ENCODE measurements at places on chromosomes 2 and 18. TPM values are rescaled to one million over a fixed set of nuclear protein-coding genes. Genes with fewer than 3 reads are reported as not detected.

The LYG1 gene
- total RNA-seq, result 1.9 TPM

- no peak for DNase-seq
Measured at GRCh38 chr2:61042807-61043206, 22.9 kb upstream of the SANBR start.

The ASPRV1 gene
- total RNA-seq, result 2.6 TPM

GRCh38 chr18:28529644-28530043 lies 352.7 kb upstream of the CDH2 start:
- no peak for DNase-seq

The BMPR2 gene
- 23.4 TPM for total RNA-seq

- no peak for DNase-seq
Measured at GRCh38 chr2:48767330-48767729, 11.8 kb upstream of the LHCGR start.

The PARD3B gene
- 15.3 TPM for total RNA-seq

- no peak for DNase-seq
Measured at GRCh38 chr18:5979176-5979888, 84.0 kb upstream of the TMEM200C start.

The SULT1C2 gene
- 0.13 TPM for total RNA-seq

- no peak for DNase-seq
Measured at GRCh38 chr2:175187378-175187777, 5.9 kb upstream of the ATP5MC3 start.

The DTNA gene
- total RNA-seq, result 74.7 TPM

DNA sequence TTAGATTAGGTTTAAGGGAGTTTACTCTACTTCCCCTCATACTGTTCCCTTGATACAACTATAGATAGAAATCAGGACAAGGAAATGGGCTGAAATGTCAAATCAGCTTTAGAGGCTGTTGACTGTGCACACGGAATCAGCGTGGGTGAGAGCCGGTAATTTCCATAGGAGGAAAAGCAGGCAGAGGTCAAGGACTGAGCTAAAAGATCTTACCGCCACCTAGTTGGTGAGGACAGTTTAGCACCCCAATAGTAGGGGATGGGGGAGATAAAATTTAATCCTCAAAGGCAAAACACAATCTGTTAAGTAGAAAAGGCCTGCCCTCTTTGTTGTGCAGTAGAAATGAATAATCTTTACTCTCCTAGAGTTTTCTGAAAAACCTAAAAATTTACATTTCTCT lies 1154.5 kb upstream of the CHAC2 start:
- peak; percentile 20 for DNase-seq
